GM23248 (cell line): ENCODE measurements at places on chromosomes 4 and X.

- DNase-seq: peak; percentile 50
These were observed 6.1 kb downstream of the SLC7A11 start for GRCh38 chr4:138236037-138236436.

- DNase-seq: no peak
These were observed 85.2 kb downstream of the SLC16A2 start for GRCh38 chrX:74506317-74507115.

DNA sequence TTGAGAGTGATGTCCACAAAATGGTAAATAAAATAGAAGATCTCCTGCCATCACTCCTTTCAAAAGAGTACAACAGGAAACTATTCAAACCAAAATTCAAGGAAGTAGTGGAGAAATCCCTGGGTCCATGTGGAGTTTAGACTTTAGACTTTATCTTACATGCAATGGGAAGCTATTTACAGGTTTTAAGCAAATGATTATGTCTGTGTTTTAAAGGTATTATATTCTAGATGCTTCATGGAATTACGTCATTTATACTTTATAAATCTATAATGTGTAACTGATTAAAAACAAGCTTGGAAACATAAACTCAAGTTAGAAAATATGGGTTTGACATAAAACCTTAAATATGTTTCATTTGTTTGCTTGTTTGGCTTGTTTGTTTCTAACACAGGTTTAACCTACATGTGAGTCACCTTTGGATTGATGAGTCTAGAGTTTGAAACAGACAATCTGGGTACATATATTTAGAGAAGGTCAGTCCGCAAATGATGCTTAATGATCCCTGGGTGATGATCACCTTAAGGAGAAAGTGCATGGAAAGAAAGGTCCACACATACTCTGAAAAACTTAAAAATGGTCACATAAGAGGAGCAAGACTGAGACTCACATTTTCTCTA is 519.6 kb upstream of the AGA start:
- no peak for DNase-seq

DNA sequence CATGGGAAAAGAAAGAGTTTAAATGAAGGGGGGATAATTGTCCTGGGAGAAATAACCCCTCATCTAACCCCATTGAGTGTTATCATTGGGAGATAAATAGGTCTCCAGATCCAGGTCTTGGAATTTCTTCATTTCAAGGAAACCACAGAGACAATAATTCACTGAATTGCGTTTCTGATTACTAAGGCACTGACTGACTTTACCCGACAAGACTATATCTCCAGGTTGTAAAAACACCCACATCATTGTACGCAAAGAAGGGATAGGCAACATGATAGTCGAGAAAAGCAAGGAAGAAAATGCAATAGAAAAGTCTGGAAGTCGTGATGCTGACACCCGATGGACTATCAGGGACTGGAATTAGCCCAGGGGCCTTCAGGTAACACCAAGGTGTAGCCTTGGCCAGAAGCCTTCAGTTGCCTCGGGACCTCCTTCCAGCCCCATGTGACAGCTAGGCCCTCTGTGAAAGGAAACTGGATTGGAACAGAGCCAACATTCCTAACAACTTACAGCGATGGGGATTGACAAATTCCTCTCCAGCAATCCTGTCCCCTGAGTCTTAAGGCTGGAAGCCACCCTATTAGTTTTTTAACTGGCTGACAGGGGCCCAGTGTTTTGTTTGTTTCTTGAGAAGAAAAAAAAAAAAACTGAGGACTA is 46.5 kb upstream of the RAB9B start:
- peak; percentile 75 for DNase-seq

- DNase-seq: peak; percentile 54
These were observed 82.4 kb upstream of the SMIM10 start for GRCh38 chrX:134908356-134908755.
